Nucleus accumbens (tissue), 56 donors: ENCODE measurements at places on chromosomes 7 and 10.

DNA sequence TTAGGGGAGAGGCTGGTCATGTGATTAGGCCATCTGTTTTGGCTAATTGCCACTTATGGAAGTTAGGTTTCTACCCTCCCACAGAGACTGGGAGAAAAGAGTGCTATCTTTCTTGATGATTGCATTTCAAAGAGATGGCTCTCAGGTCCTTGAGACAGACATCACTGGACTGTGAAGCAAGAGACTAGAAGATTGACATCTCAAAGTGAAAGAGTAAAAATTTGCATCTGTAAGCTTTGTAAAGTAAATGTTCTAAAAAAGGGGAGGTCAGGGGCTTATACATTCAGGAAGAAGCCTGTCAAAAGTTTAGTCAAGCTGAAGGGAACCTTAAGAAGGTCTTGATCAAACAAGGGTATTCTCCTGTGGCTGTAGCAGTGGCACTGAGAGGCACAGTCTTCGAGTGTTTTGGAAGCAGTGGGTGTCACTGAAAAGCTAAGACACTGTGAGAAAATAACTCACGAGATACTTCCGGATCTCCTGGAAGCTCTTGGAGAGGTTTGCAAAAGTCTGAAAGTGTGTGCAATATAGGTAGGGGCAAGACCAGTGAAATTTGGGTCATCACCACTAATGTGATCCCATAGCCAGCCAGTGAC is 342.1 kb downstream of the PHF14 start:
- no peak for DNase-seq

DNA sequence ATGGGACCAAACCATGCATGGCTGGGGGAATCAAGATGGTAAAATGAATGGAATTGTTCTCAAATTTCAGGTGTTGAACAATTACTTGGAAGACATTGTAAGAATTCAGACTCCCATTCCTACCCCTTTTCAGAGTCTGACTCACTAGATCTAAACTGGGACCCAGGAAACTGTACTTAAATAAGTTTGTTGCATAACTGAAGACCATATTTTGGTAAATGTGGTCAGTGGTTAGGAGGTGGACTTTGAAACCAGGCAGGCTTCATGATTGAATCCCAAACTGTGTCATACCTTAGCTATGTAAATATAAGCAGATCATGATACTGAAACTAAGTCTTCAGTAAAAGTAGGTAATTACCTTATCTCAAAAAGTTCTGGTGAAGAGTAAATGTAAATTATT is 41.7 kb downstream of the ZWINT start:
- DNase-seq, result no peak

DNA sequence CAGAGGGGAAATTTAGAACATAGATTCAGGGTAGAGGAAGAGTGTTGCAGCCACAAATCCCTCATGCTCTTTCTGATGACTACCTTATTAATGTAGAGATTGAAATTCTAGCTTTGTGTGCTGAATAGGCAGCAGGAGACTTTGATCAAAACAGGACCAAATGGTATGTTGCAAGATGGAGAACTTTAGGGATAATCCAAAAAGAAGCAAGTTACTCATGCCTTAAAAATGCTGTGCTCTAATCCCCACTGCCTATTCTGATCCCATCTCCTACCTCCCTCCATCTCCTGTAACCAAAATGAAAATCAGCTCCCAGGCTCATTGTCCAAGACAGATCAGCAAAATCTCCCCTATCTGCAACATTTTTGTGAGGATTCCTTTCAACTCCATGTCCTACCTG is 31.3 kb downstream of the CH25H start:
- DNase-seq, result no peak

DNA sequence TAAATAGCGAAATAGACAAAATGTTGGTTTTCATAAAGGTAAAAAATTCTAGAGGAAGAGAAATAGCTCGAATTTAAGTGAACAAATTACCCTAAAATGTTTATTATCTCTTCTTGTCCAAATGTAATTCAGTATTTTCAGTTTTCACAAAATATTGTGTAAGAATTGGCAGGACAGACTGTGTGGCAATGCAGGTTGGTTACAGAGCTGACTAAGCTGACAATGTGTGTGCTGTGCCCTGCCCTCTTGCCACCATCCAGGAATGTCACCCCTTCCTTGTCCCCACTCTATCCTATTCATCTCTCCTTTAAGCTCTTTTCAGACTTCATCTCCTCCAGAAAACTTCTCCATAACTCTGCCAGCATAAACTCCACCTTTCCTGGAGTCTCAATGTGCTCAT is 46.1 kb downstream of the COL28A1 start:
- no peak for DNase-seq

DNA sequence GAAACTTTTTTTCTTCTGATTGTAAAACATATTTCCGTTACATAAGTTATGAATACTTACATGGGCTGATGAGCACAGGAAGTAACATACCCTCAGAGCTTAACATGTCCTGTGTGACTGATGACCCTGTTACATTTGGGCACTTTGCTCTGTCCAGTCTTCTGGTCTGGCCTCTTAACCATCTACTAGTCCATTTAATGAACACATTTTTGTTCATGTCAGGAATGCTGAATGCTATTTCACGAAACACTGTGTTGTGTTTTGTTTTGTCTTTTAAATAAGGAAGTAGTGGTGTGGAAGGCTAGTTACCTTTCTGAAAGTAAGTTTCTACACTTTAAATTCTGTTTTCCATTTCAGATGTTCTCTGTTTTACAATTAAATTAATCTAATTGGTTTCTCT is 77.7 kb downstream of the RBM33 start:
- DNase-seq, result no peak

DNA sequence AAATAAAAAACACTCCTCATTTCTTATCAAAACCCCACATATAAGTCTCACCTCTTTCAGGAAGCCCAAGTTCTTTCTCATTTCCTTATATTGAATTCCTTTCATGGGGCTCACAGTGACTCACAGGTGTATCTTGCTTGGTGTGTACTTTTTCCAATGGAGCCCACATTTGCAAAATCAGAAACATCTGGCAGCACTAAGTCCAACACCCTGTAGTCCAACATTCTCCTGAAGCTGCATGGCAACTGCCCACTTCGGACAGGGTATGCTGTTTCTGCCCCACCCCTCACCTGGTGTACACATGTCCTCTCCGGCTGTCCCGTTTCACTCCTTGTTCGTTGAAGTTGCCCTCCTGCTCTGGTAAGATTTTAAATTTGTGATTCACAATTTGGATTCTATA is 544.1 kb downstream of the SORCS3 start:
- DNase-seq, result no peak

DNA sequence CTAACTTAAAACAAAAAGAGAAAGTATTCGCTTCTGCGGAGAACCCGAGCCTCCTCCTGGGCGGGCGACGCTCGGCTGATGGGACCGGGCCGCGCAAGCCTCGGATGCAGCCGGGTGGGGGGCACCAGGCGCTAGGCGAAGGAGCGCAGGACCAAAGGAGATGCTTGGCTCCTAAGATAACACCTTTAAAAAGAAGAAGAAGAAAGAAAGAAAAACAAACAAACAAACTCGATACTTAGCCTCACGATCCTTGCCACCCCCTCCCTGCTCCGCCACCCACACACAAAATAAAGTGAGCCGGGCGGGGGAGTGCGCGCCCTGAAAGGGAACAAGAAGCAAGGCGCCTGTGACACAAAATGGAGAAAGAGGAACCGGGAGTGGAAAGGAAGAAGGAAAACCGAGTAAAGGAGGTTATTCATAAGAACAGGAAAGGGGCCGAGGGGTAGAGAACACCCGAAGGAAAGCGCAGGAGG is 34.0 kb upstream of the EBLN1 start:
- peak; percentile 18 for DNase-seq

DNA sequence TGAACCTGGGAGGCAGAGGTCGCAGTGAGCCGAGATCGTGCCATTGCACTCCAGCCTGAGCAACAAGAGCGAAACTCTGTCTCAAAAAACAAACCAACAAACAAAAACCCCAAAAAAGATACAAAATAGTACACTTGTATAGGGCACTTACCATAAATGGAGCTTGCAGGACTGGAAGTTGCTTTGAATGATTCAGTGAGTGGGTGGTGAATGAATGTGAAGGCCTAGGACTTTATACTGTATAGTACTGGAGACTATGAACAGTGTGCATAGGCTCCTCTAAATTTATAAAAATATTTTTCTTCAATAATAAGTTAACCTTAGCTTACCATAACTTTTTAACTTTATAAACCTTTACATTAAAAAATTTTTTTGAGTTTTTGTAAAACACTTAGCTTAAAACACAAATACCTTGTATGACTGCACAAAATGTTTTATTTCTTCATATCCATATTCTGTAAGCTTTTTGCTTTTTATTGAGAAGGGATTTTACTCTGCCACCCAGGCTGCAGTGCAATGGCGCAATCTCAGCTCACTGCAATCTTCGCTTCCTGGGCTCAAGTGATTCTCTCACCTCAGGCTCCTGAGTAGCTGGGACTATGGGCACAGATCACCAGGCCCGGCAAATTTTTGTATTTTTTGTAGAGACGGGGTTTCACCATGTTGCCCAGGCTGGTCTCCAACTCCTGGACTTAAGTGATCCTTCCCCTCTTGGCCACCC is 6.9 kb upstream of the H2AZ2 start:
- DNase-seq, result no peak

DNA sequence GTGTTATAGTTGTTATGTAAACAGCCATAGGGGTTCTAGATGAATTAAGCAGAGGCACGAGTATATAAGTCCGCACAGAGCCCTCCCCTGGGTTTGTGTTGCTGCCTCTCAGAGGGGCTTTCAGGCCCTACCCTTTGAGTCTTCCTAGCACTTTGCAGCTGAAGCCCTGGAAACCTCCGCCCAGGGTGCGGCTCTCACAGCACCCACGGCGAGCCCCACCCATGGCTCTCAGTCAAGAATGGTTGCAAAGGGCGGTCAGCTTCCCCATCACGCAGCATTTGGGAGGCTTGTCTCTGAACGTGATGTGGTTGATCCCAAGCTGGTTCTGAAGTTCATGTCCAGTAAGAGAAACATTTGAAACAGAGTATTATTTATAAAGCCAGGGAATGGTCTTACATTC is 18.8 kb upstream of the INSIG1 start:
- no peak for DNase-seq

- DNase-seq, result no peak
Measured at GRCh38 chr10:80451132-80451531, 3.0 kb upstream of the TSPAN14 start.

- no peak for DNase-seq
Measured at GRCh38 chr7:157875230-157876179, 538.7 kb downstream of the DNAJB6 start.

- DNase-seq, result no peak
Measured at GRCh38 chr10:132237871-132238270, 51.1 kb downstream of the DPYSL4 start.

DNA sequence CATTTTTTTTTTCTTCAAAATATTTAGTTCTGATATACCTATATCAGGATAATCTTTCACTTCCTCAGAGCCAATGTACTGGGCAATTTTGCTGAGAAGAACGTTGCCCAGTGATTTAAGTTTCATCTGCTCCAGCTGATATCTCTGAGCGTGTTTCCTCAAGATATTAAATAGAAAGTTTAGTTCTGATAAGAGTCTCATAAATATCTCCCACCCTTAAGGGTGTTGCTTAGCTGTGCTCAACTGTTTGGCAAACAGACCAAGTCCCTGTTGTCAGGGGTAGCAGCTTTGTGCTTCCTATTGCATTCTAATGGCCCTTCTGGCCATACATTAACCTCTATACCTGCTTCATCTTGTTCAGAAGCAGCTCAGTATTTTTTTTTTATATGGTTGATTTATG is 84.7 kb upstream of the GPR141 start:
- no peak for DNase-seq

DNA sequence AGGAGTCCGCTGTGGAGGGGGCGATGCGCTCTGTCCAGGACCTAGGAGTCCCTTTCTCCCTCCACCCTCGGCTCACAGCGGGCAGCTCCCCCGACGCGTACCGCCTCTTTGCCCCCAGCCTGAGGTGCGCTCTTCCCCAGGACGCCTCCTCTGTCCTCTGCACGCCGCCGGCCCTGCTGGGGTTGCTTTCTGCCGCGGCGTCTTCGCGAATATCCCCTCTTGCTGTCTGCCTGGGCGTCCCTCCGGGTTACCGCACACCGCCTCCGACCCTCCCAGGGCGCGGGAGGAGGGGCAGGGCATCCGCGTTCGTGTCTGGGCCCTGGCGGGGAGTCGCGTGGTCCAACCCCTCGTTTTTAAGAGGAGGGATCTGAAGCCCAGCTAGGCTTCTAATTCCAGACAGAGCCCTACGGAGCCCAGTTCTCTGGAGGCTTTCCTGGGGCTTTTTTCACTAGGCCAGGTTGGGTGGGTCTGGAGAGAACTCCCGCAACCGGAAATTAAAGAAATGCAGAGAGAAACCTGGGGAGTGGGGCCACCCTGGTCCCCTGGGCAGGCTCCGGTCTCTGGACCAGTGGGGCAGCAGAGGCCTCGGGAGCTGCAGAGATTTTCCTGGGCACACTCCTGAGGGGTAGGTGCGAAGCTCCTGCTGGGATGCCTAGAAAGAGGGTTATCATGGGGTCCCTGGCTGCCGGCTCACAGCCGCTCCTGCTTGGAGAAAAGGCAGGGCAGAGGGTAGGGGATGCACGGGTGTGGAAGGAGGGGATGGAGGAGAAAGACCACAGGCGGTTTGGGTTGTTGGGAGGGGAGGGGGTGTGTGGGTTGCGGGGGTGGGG is 166.9 kb downstream of the UBE2H start:
- no peak for DNase-seq

DNA sequence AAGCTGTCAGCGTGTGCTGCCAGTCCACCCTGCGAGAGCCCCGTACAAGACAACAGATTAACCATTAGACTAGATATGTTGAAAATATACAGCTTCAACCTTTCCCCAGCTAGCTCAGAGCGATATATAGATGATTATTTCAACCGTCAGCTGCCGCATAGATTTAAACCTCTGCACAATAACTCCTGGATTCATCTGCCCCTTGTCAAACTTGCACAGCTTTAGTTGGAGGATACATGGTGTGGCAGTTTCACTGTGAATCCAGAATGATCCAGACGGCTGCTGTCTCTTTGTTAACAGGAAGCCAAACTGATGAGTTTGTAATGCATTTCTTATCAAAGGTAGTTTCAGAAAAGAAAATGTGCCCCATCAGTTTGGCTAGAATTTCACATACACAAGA is 659.7 kb downstream of the KCNMA1 start:
- no peak for DNase-seq

DNA sequence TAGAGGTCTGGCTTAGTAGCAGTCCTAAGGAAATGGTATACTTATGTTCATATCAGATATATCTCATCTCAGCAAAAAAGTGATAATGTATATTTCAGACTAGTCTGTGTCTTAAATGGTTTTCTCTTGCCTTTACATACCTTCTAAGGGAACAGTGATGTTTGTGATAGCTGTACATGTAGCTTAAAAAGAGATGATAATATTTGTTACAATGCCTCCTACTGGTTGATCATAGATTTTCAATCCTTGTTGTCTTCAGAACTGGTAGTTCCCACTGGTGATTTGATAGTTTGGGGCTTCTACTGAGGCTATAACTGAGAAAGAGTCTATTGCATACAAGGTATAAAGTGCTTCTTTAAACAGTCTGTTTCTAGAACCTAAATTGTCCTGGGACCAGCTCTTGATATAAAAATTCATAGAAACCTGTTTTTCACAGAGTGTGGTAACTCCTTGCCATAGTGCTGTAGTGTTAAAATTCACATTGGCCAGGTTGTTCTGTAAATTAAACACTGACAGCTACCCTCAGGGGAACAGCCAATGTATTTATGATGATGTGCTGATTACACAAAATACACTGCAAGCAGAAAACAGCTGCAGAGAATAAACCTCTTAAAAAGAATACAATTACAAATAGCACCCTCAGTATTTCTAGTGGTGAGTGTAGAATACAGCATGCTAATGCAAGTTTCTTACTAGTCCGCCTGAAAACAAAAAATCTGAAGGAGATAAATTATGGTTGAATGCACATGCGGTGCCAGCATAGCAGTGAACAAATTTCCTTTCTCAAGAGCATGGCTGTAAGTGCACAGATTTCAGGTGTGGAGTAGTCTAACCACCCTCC is 90.3 kb downstream of the BTRC start:
- DNase-seq, result no peak

GRCh38 chr7:41448104-41448503 is 254.8 kb downstream of the INHBA start:
- DNase-seq, result no peak
